ENCODE measurements at places on chromosomes 6 and 20. TPM values are rescaled to one million over a fixed set of nuclear protein-coding genes. Genes with fewer than 3 reads are reported as not detected.

Gene PRRT1
- total RNA-seq: 0.48 TPM

- no peak for DNase-seq
Measured at GRCh38 chr6:158926414-158926813, 73.6 kb downstream of the RSPH3 start.

DNA sequence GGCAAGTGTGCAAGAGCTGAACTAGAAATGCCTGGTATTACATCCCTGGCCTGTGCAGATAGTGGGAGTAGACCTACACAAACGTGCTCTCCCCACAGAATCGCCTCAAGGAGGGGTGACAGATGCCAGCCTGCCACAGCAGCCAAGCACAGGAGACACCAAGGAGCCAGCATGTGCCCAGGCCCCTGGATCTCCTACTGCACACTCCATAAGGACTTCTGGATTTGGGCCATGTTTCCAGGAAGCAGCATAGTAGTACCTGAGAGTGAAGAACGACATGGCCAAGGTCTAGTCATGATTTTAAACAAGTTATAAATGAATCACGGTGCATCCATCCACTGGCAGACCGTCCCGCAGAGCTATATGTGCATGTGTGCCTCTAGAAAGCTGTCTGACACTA, 232.2 kb downstream of the SYNDIG1 start:
- DNase-seq: no peak

DNA sequence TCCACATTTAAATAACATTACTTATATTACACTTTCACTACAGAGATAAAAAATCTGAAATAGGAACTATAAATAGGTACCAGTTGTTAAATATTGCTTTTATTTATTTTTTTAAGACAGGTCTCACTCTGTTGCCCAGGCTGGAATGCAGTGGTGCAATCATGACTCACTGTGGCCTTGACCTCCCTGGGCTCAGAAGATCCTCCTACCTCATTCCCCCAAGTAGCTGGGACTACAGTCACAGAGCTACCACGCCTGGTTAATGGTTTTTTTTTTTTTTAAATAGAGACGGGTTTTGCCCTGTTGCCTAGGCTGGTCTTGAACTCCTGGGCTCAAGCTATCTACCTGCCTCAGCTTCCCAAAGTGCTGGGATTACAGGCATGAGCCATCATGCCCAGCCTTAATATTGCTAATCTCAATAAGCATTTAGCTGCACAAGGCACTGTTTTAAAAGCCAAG, 17.3 kb downstream of the EEF1E1 start:
- no peak for DNase-seq

DNA sequence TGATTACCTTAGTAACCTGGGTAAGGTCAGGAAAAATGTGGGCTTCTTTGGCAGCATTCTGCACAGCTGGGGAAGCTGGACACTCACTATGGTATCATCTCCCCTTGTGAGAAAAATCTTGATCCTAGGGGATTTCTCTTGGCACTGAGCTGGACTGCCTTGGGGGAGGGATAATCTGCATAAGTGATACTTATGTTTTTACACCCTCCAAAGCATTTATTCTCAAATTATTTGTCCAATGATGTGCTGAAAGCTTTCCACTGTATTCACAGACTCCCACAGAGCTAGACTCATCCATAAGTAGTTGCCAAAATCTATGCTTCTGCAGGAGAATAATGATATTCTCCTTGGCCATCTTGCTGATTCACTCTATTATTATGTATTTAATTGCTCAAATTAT, 121.5 kb upstream of the CNR1 start:
- DNase-seq: no peak

- no peak for DNase-seq
Measured at GRCh38 chr20:54176610-54177009, 2.8 kb upstream of the CYP24A1 start.

Gene VTA1
- 58.8 TPM for total RNA-seq

- no peak for DNase-seq
Measured at GRCh38 chr6:10217111-10217510, 197.8 kb downstream of the TFAP2A start.

GRCh38 chr6:134373282-134373922, 55.5 kb upstream of the SGK1 start:
- no peak for DNase-seq

Gene DST
- 700 TPM for total RNA-seq

DNA sequence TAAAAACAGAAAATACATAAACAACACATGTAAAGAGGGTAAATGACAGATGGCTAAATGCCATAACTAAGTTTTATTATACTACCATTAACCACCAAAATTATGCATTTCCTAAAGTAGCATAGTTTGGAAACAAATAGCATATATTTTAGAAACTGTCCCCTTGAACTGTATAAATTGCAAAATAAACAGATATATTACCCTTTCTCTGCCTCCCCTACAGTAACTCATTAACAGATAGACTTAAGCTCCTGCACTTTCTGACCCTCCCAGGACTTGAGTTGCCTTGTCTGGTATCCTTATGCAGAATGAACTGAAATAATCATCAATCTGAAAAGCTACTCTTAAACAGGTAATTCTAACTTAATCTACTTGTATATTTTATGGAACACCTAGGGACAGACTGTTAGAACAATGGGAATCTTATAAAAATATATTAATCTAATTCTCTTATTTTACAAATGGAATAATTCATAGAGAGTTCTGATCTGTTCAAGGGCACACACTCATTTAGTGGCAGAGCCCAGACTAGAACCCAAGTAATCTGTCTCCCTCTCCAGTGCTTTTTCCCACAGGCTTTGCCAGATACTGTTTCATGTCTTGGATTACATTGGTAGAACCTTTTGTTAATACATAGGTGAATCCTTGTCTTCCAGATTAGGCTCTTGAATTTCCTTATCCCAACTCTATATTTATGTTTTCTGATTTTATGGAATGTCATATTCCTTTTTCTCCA, 50.6 kb upstream of the LOC128125822 start:
- no peak for DNase-seq

DNA sequence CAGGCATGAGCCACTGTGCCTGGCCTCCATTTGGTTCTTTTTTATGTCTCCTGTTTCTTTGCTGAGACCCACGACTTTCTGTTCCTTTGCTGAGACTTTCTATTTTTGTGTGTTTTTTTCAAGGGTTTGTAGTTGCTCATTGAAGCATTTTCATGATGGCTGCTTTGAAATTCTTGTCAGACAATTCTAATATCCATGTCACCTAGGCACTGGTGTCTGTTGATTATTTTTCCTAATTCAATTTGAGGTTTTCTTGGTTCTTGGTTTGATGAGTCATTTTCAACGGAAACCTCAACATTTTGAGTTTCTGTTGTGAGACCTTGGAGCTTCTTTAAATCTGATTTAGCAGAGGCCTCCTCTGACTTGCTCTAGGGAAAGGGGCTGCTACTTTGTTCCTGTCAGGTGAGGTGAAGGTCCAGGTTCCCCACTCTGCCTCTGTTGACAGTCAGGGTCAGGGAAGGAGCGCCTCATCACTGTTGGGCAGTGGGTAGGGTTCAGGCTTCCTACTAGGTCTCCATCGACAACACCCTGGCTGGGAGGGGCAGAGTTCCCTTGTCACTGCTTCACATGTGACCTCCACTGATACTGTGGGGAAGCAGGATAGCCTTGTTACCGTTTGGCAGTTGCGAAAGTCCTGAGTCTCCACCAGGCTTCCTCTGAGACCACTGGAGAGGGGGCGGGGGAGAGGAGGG, 67.2 kb upstream of the RNF24 start:
- DNase-seq: peak; percentile 37

DNA sequence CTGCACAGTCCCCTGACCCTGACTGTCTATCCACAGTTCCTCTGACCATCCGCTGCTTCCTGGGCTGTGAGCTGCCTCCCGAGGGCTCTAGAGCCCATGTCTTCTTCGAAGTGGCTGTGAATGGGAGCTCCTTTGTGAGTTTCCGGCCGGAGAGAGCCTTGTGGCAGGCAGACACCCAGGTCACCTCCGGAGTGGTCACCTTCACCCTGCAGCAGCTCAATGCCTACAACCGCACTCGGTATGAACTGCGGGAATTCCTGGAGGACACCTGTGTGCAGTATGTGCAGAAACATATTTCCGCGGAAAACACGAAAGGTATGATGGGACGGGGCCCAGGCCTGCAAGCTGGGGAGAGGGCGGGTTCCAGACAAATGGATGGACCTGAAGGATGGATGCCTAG, 4.3 kb downstream of the PROCR start:
- DNase-seq: no peak

DNA sequence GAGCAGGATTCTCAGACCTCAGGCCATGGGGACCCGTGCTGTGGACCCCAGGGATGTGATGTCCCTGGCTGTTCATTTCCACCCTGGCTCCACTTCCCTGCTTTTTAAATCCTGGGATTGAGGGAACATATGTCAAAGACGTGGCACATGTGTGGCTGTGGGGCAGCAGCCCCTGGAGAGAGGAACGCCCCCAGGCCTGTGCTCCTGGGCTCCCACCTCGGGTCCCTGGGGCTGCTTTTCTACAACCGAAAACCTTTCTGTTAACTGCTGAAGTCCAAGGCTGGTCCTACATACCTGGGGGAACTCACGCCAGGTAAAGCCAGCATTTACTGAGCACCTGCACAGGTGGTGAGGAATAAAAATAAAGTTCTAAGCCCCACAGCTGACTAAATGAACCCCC, 102.3 kb upstream of the FRMD1 start:
- DNase-seq: no peak

DNA sequence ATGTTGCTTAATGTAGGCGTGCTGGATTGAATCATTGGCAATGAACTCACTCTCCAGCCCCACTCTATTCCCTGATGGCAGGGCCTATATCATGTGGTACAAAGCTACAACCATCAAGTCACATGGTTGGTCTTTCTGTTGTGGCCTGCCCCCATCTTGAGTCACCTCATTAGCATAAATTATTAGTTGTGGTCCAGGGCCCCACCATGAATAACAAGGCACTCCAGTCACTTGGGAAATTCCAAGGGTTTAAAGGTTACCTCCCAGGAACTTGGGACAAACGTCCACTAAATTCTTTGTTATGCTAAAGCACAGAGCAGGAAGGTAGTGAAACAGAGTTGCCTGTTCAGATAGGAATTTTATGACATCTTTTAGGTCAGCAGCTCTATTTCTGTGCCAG, 193.7 kb downstream of the SLC35F1 start:
- DNase-seq: no peak

Gene NHLRC1
- 3.2 TPM for total RNA-seq

DNA sequence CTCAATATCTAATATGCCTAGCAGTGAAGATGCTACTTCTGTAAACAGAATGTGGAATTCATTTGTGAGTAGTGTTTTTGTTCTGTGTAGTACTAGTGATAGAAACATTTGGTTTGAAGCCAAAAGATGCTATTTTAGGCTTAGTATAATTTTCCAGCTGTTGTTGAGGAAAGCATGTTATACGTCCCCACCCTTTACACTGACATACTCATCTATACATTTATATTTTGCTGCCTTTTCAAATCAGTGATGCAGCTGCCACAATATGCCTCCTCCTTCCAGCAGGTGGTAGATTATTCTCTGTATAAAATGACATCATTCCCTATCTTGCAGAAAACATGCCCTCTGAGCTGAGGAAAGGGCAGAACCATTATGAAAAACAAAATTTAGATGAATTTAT, 1217.6 kb upstream of the GJE1 start:
- no peak for DNase-seq

DNA sequence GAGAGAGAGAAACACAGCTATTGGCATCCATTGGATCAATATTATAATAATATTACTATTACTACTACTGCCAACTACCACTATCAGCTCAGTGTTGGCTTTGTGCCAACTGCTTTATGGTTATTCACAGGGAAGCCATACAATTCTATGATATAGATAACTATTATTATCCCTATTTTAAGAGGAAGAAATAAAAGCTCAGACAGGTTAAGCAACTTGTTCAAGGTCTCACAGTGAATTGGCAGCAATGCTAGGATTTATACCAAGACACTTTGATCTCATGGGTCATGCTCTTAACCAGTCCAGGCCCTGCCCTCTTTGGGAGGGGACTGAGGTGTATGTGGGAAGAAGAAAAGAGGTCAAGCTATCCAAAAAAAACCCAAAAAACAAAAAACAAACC, 82.0 kb upstream of the TRAF3IP2 start:
- no peak for DNase-seq

DNA sequence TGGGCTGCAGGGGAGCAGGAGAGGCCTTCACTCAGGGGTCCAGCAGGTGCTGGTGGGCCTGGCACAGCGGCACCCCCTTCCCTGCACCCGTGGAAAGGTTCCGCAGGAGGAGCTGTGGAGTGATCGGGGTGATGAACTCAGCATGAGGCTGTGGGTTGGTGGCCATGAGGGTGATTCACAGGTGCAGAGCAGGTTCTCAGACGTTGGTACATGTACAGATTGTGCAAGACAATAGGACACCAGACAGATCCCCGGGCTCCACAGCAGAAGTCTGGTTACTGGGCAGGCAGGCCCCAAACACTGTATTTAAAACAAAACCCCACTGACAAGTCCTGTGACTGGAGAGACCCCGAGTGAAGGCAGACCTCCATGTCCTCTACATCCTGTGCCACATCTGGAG, 151.6 kb upstream of the CDH4 start:
- no peak for DNase-seq

DNA sequence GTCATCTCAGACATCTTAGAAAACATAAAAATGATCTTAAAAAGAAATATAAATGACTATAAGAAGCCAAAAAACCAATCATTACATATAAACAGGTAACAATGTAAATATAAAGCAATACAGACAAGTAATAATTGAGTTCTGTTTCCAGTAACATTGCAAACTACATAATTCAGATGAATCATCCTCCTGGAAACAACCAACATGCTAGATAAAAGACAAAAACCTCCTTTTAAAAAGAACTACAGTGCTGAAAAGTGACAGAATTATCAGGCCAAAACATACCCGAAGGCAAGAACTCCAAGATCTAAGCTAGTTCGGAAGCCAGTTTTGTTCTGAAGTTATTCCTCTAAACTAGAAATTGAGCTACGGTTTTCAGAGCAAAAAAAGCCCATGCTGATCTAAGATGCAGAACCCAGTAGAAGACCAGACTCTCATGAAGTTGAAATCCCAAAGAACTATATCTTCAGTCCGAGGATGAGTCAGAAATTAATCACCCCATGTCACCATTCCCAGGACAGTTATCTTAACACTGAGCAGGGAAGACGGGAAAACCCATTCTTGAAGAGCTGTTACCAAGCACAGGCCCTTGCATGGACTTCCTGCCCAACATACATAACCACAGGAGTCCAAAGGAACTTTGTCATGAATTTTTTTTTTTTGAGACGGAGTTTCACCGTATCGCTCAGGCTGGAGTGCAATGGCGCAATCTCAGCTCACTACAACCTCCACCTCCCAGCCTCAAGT, 9.8 kb downstream of the PGM3 start:
- DNase-seq: no peak

- no peak for DNase-seq
Measured at GRCh38 chr20:12928358-12928754, 80.4 kb upstream of the SPTLC3 start.

Measured in breast epithelium (tissue), 4 donors.